ENCODE measurements at places on chromosomes 2 and 18. TPM values are rescaled to one million over a fixed set of nuclear protein-coding genes. Genes with fewer than 3 reads are reported as not detected.

Gene COLEC11
- 7.6 TPM for total RNA-seq

DNA sequence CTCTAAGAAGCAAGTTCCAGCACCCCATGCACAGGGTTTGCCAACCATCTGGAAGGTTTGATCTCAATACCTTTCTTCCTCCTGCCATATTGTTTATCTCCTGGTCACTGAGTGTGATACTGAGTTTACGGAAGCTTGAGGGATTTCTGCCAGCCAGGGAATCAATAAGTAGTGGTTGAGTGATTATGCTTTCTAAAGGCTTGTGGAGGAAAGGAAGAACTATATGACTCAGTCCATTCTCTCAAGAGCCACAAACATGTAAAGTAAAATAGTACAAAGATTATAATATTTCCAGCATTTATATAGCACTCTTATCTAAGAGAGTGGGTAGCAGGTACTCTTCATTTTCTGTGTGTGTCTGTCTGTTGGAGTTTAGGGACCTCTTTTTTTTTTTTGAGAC, 49.2 kb downstream of the SLC4A3 start:
- DNase-seq: no peak

DNA sequence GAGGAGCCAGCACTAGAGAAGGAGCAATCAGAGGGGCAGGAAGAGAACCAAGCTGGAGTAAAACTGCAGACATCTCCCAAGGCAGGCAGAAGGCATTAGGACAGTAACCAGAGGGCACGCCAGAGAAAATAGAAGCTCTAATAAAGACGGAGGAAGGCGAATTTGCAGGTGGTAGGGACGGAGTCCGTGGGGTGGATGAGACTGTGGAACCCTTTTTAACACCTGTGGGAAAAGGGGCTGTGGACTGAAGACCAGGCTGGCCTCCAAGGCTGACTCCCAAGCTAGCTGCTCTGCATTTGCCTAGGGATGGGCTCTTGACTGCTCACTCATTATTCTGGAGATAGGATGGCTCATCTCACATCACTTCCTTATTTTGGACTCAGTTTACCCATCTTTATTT, 49.5 kb downstream of the SLC4A1AP start:
- no peak for DNase-seq

DNA sequence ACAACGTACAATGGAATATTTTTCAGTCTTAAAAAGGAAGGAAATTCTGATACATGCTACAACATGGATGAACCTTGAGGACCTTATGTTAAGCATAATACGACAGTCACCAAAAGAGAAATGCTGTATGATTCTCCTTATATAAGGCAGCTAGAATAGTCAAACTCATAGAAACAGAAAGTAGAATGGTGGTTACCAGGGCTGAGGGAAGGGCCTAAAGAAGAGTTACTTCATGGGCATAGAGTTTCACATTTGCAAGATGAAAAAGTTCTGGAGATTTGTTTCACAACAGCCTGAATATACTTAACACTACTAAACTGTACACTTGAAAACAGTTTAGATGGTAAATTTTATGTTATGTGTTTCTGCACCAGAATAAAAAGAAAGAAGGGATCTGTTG, 113.3 kb downstream of the GALNT1 start:
- no peak for DNase-seq

Gene FARP2
- total RNA-seq: 50.5 TPM

- no peak for DNase-seq
Observed at GRCh38 chr18:5622905-5623304, 79.1 kb upstream of the EPB41L3 start.

DNA sequence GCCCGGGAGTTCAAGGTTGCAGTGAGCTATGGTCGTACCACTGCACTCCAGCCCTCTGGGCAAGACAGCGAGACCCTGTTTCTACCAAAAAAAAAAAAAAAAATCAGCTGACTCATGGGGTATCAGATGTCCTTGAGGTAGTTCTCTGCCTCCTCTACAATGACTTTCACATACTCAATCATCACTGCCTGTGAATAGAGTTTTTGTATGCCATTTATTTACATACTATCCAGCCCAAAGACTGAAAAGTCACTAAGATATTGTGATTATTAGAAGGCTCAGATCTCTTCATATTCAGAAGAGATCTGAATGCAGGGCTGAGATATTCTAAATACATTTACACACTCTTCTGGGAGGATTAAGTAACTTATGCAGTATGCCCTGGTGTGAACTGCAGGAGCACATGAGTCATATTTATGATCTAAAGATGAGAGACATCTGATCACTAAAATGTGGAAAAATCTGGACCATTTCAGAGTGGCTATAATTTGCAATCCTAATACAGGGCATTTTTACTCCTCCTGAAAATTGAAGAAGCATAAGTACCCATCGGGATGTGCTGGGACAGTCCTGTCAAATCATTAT, 38.9 kb downstream of the KLF7 start:
- DNase-seq: no peak

GRCh38 chr2:201966691-201967438, 66.8 kb upstream of the FZD7 start:
- DNase-seq: peak; percentile 46

GRCh38 chr2:85911814-85912692, 23.3 kb upstream of the ST3GAL5 start:
- no peak for DNase-seq

Gene HOXD3
- 29.3 TPM for total RNA-seq

GRCh38 chr2:238821391-238821790, 26.5 kb upstream of the TWIST2 start:
- no peak for DNase-seq

Gene MEX3C
- total RNA-seq: 36.6 TPM

GRCh38 chr2:143960177-143960576, 559.7 kb downstream of the ZEB2 start:
- DNase-seq: no peak

GRCh38 chr2:201957091-201957490, 76.6 kb upstream of the FZD7 start:
- DNase-seq: no peak

- no peak for DNase-seq
Observed at GRCh38 chr2:42890791-42891355, 98.5 kb upstream of the HAAO start.

DNA sequence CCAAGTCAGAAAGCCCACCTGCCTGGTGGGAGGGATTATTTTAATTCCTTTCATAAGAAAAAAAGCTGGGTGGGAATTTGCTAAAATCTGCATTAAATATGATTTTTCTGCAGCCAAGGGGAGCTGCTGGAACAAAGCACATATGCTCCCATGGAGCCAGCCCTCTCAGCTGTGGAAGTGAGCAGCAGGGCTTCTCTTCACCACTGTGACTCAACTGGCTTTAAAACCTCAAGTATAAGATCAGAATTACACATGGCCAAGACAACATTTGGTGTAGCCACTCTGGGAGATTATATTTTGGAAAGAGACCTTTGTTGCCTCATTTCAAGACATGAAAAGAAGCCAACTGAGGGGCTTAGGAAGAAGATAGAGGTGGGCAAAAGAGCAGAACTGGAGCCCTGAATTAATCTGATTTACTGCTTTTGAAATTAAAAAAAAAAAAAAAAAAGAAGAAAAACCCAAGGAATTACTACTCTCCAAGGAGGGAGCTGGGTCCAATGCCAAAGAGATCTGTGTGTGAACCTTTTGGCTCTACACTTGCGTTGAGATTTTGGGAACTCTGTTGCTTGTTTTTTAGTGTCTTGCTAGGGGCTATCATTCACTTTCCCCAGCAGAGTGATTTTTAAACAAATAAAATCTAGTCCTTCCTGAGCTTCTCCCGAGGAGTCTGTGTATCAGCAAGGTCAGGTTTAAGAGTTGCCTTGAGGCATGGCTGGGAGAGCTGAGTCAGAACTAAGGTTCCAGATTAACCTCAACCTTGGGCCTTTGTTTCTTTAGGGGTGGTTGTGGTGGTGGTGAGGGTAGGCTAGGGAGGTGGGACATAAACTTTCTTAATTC, 6.0 kb downstream of the LHCGR start:
- no peak for DNase-seq

Gene OST4
- 260 TPM for total RNA-seq
